ENCODE measurements at places on chromosomes 16 and 17.
A peak's percentile ranks its signal among the peaks of the same experiment; 100 is the strongest.

- peak; percentile 7 for DNase-seq
Observed at GRCh38 chr16:76729525-76729924, 452.3 kb downstream of the CNTNAP4 start.

GRCh38 chr16:3651461-3652372 is 2.8 kb upstream of the DNASE1 start:
- no peak for DNase-seq

GRCh38 chr16:9372934-9373890 is 281.8 kb downstream of the HAPSTR1 start:
- no peak for DNase-seq

- peak; percentile 5 for DNase-seq
Observed at GRCh38 chr16:70162041-70162451, 11.5 kb upstream of the CLEC18C start.

DNA sequence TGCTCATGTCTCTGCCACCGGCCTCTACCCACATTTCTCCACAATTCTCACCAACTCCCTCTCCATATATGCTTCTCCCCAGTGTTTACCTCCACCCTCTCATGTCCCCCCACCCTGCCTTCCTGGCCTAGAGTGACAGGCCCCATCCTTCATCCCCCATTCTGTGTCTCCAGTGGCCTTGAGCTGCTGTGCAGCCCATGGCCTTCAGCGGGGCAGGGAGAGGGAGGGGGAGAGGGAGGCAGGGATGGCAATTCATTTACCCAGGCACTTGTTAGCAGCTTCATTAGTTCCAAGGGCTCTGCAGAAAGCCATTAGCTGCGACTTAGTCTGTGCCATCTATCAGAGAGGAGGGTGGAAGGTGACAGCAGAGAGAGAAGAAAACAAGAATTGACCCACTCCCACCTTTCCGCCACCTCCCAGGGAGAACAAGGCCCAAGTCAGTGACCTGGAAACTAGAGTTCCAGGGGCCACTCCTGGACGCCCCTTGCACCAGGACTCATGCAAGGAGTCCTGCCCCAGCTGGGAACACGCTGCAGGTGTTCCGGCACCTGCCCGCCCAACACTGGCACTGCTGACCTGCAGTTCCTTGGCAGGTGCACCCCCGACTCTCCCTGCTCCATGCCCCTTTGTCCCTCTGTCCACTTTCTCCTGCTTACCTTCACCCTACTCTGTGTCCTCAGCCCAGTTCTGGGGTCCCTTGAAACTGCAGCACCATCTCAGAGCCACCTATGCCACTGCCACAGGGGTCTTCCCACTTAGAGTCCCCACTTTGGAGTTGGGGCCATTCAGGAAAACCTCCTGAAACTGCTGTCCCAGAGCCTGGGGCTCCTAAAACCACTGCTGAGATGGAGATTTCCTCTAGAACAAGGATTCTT is 23.5 kb upstream of the PYY start:
- no peak for DNase-seq

GRCh38 chr16:56898847-56899246 is 33.1 kb upstream of the HERPUD1 start:
- DNase-seq, result no peak

GRCh38 chr16:84024854-84025253 is 17.7 kb downstream of the SLC38A8 start:
- DNase-seq, result no peak

- no peak for DNase-seq
Observed at GRCh38 chr17:71107136-71107535, 937.8 kb downstream of the KCNJ2 start.

Measured in HEK293T (cell line).